AG08396 (cell line): ENCODE measurements at places on chromosomes 4 and X.
A peak's percentile ranks its signal among the peaks of the same experiment; 100 is the strongest.

DNA sequence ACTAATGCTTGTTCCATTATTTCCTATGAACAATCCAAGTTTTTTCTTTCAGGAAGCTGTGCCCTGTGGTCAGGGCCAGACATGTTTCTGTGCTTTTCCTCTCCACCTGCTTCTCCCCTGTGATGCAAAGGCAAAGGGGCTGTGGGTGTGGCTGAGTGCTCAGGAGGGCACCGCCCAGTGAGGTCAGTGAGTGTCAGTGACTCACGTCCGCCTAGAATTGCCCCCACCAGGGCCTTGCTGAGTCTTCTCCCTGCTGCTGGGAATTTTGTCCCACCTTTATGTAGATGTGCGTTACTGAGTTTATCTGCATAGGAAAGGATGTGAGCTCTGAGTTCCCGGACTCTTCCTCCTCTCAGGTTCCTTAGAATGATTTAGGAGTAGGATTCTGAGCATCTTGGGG, 283.2 kb downstream of the DCHS2 start:
- no peak for DNase-seq

DNA sequence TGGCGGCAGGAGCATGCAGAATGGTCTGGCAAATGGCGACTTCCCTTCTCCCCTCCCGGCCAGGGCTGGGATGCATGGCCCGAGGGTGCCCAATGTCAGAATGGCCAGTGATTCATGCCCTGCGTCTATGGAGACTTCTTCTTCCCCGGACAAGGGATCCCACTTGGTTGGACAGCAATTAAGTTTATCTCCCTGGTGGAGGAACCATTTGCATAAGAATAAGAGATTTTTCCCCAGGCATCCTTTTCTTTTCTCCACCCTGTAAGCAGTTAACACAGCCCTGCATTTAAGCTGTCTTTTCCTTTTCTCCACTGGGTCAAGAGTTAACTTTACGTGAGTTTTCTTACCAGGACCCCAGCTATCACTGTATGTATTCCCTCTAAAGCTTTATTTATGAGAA, 856.6 kb downstream of the GLUD2 start:
- no peak for DNase-seq

DNA sequence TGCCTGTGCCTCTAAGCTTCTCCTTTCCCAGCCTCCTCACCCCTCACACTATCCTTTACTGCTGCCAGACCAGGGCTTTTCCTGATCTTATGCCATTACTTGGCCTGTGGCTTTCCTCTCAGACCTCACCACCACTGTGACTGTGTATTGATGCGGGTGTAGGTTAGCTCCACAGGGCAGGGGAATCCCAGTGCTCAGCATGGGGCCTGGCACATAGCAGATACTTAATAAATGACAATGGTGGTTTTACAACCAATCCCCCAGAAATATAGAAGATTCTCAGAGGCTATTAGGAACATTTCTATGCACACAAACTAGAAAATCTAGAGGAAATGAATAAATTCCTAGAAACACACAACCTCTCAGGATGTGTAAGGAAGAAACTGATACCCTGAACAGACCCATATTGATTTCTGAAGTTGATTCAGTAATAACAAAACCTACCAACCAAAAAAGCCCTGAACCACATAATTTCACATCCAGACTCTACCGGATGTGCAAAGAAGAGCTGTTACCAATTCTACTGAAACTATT, 129.6 kb upstream of the QRFPR start:
- no peak for DNase-seq

- no peak for DNase-seq
Measured at GRCh38 chr4:101251261-101251660, 96.1 kb downstream of the PPP3CA start.

- peak; percentile 62 for DNase-seq
Measured at GRCh38 chr4:3791910-3792542, 25.8 kb downstream of the ADRA2C start.

GRCh38 chrX:87901060-87901459, 383.5 kb downstream of the KLHL4 start:
- no peak for DNase-seq

- DNase-seq, result no peak
Measured at GRCh38 chrX:139898334-139898733, 34.5 kb downstream of the ATP11C start.
